Stimulated activated CD4-positive, alpha-beta T cell treated with anti-CD3 and anti-CD28 coated beads, TNF-alpha, amount 100 ng/mL, for 48 hours (primary cell): ENCODE measurements at places on chromosomes 3 and 15.

GRCh38 chr3:54197509-54197908, 75.2 kb downstream of the CACNA2D3 start:
- no peak for DNase-seq

- DNase-seq, result no peak
Observed at GRCh38 chr3:45084820-45085816, 59.0 kb downstream of the CLEC3B start.

DNA sequence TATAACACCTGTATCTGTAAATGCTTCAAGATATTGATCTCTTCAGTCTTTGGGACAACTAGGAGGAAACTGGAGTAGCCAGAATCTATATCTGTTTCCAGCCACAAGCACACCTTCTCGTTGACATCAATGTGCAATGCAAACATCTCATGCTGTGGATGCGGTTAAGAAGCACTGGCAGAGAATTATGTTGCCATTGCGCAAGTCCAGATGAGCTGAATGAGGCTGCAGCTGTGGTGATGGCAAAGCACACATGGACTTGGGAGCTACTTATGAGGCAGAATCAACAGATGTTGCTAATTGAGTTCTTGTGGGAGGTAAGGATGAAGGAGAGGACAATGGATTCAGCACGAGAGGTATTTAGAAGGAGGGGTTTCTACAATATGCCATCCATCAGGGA, 90.9 kb downstream of the STRIT1 start:
- no peak for DNase-seq

GRCh38 chr3:71510510-71510909, 73.0 kb downstream of the FOXP1 start:
- DNase-seq, result no peak

GRCh38 chr3:59818033-59818918, 768.5 kb upstream of the CFAP20DC start:
- DNase-seq, result no peak

GRCh38 chr3:73768524-73769308, 144.0 kb upstream of the PDZRN3 start:
- DNase-seq, result no peak

GRCh38 chr3:16052964-16053363, 121.5 kb upstream of the GALNT15 start:
- DNase-seq, result no peak

- DNase-seq, result peak; percentile 49
Observed at GRCh38 chr15:31265871-31266711, 60.5 kb upstream of the KLF13 start.

DNA sequence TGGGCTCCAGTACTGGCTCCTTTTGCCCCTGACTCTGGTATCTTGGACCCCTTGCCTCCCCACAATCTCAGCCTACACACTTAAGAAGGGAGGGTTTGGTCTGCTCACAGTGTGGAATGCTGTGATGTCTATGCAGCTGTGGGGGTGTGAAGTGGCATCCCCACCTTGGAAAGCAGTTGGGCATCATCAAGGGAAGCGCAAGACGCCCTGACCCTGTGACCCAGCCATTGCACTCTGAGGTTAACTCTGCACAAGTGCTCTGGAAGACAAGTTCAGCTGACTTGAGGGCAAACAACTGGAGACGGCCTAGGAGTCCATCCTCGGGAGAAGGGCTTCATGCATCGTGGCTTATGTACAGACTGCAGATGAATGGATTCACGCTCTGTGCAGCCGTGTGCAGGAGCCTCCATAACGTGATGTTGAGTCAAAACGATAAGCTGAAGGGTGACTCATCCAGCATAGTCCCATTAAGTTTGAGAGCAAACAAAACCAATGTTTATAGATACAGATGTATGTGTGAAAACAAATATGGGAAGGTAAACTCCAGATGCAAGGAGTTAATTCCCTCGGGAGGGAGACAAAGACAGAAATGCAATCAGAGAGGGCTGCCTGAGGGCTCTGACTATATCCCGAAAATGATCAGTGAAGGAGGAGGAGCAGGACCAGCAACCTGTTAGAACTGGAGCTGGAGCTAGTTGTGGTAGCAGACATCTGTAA, 86.8 kb downstream of the LSM3 start:
- no peak for DNase-seq

- DNase-seq, result peak; percentile 46
Observed at GRCh38 chr3:53161820-53162671, 1.0 kb downstream of the PRKCD start.

DNA sequence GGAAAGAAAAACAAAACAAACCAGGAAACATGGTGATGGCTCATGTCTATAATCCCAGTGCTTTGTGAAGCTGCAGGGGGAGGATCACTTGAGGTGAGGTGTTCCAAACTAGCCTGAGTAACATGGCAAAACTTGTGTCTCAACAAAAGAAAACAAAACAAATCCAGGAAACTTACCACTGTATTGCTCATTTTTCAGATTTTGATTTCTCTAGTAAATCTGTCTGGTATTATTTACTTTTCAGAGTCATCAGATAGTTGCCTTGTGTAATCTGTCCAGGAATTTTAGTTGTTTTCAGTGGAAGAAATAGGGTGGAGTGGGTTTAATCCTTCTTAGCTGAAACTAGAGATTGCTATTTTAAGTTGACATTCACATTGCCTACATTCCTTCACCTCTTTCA, 91.8 kb upstream of the ALCAM start:
- no peak for DNase-seq

DNA sequence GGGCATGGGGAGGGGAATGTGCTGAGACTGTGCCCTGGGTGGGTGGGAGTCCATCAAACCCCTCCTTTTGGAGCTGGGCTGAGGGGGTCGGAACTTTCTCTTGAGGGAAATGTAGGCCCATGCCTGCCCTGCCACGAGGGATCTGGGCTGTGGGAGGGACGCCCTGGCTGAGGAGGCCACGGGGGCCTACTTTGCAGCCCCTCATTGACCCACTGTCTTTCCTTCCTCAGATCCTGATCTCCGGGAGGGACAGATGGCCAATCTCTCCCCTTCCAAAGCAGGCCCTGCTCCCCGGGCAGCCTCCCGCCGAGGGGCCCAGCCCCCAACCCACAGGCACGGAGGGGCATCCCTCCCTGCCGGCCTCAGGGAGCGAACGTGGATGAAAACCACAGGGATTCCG, 25.3 kb downstream of the LOXL1 start:
- no peak for DNase-seq

DNA sequence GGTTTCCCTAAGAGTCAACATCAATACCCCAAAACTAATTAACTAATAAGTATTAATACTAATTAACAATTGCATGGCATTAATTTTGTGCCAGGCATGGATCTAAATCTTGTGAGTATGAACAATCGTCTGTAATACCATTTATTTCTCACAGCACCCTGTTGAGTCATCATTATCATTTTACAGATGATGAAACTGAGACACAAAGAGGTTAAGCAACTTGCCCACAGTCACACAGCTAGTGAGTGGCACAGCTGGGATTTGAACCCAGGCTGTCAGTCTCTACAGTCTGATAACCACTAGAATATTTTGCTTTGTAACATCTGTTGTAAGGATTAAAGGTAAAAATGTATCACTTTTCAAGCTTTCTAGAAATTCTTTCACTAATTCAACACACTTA, 423.4 kb upstream of the WNT5A start:
- DNase-seq, result no peak

GRCh38 chr3:71704915-71705314, 20.3 kb downstream of the EIF4E3 start:
- DNase-seq, result no peak

GRCh38 chr15:99943466-99943865, 210.2 kb upstream of the LYSMD4 start:
- no peak for DNase-seq

- no peak for DNase-seq
Observed at GRCh38 chr15:56757875-56758274, 24.6 kb upstream of the ZNF280D start.

DNA sequence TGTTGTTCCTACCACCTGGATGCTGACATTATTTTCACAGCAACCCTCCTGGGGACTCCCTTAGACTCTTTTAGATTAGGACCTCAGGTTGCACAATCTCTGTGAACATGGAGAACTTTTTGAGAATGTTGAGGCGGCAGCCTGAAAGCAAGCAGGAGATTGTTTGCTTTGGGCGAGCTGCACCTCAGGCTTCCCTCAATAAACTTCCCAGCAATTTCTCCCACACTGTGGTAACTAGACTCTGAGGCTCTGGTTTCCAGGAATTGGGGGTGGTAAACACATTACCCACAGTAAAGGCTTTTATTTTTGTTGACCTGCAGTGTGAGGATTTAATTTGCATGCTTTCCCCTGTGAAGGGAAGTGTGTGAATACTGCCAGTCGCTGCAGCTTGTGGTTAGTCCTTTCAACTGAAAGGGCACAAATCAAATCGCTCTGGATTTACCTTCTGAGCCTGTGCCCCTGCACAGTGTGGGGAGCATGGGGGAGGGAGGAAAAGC, 35.2 kb upstream of the SIAH2 start:
- no peak for DNase-seq

- no peak for DNase-seq
Observed at GRCh38 chr15:93049914-93050578, 39.0 kb downstream of the RGMA start.

- no peak for DNase-seq
Observed at GRCh38 chr15:58520936-58521292, 89.1 kb downstream of the LIPC start.

GRCh38 chr3:190073264-190074008, 47.3 kb downstream of the P3H2 start:
- no peak for DNase-seq

GRCh38 chr15:48532946-48533345, 112.6 kb downstream of the FBN1 start:
- no peak for DNase-seq

DNA sequence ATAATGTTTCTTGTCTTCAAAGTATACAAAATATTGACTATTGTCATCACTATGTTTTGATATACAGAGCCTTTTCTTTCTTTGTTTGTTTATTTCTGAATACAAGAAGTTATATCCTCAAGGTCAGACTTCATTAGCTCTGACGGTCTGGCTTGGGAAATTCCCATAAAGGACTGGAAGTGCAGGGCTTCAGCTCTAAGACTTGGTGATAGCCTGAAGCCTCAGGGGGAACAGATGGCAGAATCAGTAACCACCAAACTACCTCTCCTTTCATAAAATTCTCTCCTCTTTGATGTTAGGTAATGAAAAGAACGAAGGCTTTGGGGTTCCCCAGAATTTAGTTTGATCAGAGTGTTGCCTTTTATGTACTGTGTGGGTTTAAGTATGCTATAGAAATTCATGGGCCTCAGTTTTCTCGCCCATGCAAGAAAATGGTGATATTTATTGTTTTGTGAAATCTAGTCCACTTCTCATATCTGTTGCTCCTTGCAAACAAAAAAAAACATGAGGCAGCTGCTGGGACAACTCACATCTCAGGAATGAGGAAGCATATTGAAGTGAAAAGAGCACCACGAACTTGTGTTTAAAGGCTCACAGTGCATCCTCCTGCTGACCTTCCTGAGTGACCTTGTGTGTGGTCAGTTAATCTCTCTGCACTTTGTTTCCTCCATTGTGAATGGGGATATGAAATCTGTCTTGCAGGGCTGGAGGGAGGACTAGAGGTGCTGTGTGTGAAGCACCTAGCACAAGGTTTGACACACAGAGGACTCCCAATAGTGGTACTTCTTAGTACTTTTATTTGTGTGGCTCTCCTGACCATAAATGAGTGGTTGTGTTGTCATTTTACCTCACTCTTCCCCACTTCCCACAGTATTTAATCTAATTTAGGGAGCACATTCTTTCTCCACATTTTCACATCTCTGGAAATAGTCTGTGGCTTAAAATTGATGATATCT, 569.8 kb upstream of the IL12A start:
- DNase-seq, result no peak

GRCh38 chr15:83700082-83700481, 46.2 kb downstream of the ADAMTSL3 start:
- no peak for DNase-seq

- DNase-seq, result no peak
Observed at GRCh38 chr3:107666853-107667252, 144.1 kb downstream of the BBX start.

- no peak for DNase-seq
Observed at GRCh38 chr3:150174179-150174578, 203.5 kb upstream of the PFN2 start.

DNA sequence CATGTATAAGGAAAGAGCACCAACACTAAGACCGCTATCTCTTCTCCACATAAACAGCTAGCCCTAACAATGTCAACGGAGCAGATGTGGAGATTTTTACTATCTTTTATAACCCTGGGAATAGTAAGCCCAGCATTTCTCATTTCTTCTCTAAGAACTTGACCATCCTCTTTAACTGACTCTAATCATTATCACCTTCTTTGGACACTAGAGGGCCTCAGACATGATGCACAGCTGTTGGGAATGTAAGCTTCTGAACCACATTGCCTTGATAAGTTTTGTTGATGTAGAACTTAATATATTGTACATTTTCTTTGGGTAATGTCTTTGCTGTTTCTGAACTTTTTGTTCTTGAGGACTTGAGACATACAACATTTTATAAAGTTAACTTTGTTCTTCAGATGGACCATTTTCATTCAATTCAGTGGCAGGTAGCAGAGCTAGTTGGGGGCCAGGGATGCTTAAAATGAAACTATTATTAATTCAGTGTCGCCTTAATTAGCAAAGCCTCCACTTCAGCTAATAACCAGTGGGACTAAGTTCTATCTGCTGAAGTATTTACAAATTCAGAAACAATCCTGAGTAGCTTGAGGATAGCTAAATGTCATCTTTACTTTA, 9.6 kb upstream of the TAGLN3 start:
- no peak for DNase-seq

DNA sequence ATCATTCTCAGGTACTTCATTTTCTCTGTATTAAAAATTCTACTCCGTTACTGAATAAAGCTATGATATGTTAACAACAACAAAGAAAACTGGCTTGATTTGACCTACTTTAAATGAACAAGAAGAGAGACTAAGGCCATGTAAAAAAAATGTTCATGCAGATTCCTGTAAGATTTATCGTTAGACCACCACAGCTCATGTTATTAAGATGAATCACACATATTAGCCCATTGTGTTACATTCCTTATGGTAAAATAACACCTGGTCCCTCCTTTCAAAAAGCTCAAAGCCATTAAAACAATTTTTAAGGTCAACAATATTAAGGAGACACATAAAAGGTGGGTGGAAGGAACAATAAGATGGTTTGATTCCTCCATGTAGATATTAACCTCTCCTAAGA, 6.3 kb downstream of the THOC7 start:
- no peak for DNase-seq

GRCh38 chr3:78919021-78919755, 848.6 kb downstream of the ROBO1 start:
- no peak for DNase-seq

DNA sequence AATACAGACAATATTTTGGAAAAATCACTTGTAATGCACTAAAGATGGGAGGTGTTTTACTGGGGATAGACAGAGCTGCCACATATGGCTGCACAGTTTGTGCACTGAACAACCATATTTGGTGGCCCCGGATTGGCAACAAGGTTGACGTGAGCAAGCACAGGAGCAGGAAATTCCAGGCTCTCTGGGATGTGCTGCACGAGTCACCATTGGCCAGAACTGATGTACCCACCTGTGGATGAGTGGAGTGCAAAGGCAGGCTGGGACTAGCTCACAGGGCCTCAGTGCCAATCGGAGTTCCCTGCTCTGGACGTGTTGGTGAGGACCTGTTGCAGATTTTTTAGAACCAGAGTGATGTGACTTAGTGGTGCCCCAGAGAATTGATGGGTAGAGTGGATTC, 42.0 kb upstream of the SCAANT1 start:
- no peak for DNase-seq
